AG09309 (cell line): ENCODE measurements at places on chromosomes 1 and 21.

DNA sequence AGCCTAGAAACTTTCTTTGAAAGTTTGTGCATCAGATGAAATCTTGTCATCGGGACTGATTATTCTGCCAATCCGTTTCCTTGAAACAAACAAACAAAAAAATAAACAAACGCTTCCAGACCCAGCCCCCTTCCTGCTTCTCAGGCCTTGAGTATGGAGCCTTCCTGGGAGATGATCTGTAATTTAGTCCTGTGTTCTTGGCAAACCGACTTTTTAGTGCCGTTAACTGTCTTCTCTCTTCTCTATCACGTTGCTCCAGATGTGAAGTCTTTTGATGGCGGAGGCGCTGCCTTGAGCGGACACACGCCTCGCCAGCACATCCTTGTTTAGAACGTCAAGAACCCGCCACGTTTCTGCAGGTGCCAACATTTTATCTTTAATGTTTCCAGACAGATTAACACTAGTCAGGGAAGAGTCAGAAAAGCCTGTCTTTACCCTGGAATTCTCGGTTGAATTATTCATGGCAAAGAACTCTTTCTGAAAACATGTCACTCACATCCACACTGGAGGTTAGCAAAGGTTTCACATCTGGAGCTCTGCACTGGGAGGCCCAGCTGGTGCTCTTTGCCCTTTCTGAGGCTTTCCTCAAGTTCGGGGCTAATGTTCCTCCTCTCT is 265.7 kb upstream of the C1orf174 start:
- no peak for DNase-seq

DNA sequence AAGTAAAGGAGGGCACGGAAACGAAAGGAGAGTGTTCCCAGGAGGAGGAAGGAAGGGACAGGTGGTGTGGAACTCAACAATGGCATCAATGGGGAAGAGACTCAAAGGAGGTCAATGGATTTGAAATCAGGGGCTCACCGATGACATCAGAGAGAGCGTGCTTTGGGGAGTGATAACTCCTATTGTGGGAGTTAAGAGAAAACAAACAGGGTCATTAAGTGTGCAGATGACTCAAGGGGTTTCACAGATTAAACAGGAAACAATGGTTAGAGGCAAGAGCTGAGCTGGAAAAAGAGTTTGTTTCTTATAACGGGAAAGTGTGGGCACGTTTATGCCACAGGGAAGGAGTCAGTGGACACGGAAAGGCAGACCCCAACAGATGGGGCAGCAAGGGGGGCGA is 629.1 kb downstream of the SMYD3 start:
- no peak for DNase-seq

DNA sequence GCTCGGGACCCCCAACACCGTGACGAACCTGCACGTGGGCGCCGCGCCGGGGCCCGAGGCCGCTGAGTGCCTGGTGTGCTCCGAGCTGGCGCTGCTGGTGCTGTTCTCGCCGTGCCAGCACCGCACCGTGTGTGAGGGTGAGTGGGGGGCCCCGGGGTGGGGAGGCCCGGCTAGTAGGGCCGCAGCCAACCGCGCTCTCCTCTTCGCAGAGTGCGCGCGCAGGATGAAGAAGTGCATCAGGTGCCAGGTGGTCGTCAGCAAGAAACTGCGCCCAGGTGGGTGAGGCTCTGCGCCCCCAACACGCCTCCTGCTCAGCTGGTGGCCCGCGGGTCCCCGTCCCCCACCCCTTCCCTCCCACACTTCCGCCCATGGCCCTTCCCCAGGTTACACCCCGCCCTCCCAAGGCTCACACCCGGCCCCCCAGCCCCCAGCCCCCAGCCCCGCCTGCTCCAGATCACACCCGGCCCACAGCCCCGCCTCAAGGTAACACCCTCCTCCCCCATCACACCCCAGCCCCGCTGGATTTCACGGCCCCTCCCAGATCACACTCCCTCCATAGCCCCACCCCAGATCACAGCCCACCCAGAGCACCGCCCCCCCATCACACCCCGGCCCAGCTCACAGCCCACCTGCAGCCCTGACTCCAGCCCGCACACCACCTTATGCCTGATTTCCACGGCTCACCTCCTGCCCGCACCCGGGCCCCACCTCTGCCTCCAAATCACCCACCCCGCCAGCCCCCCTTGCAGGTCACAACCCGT is 2.4 kb upstream of the MMP23B start:
- DNase-seq, result no peak

DNA sequence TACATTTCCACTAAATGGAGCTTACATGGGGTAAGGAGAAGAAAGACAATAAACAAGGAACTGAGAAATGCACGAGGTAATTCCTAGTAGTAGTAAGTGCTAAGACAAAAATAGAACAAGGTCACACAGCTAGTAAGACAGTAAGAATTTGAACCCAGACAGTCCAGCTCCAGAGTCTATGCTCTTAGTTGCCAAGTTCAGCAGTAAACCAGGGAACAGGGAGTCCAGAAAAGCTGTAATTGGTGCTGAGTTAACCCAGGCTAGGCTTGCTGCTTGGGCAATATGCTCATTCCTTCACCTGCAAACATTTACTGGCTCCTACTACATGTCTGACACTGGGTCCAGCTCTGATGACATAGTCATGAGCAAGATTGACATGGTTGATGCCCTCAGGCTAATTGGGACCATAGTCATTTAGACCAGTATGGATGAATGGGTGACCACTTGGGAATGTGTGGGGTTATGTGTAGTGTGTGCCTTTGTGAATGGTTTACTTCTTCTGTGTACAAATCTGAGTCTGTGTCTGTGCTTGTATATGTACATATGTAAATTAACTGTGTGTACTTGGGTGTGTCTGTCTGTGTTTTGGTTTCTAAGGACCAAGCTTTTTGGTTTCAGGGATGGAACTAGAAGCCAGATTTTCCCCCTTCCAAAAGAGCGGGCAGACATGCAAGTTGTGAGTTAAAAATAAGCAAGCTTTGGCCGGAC is 2.0 kb downstream of the GPX7 start:
- DNase-seq, result no peak

- DNase-seq, result no peak
These were observed at the start of gene LAMB3 for GRCh38 chr1:209652121-209652735. LAMB3 (minus strand) TSS chr1:209652425; CDS start chr1:209650944, 1,481 bp downstream.

- no peak for DNase-seq
These were observed 1.9 kb upstream of the COL6A2 start for GRCh38 chr21:46095814-46096595.
